ENCODE measurements at places on chromosomes 13 and 19.
A peak's percentile ranks its signal among the peaks of the same experiment; 100 is the strongest.

- DNase-seq, result no peak
These were observed 178.8 kb downstream of the KATNAL1 start for GRCh38 chr13:30128591-30128990.

GRCh38 chr13:41995946-41996345, 35.0 kb upstream of the VWA8 start:
- no peak for DNase-seq

GRCh38 chr13:21897161-21897560, 226.3 kb downstream of the FGF9 start:
- no peak for DNase-seq

DNA sequence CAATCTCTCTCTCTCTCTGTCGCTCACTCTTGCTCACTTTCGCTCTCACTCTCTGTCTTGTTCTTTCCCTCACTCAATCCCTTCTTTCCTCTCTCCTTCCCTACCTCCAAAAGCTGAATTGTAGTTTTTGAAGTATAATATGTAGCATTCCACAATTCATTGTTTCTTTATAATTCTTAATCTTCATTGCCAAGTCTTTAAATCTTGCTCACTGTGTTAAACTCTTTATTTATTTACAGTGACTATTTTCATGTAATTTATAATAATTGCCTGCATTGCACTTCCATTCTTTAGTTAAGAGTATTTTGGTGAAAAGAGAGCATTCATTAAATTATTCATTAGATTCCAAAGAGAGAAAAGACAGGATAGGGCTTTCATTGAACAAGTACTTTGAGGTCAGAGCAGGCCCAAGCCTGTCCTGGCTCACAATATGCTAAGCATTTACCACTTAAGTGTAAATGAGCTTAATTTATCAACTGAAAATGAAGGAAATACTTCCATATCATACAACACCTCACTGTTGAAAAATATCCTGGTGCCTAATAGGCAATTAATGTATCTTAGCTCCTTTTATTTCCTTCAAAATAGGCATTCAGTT, 257.4 kb upstream of the SLITRK1 start:
- no peak for DNase-seq

- DNase-seq, result no peak
These were observed 4.1 kb downstream of the ENOX1 start for GRCh38 chr13:43782686-43783085.

DNA sequence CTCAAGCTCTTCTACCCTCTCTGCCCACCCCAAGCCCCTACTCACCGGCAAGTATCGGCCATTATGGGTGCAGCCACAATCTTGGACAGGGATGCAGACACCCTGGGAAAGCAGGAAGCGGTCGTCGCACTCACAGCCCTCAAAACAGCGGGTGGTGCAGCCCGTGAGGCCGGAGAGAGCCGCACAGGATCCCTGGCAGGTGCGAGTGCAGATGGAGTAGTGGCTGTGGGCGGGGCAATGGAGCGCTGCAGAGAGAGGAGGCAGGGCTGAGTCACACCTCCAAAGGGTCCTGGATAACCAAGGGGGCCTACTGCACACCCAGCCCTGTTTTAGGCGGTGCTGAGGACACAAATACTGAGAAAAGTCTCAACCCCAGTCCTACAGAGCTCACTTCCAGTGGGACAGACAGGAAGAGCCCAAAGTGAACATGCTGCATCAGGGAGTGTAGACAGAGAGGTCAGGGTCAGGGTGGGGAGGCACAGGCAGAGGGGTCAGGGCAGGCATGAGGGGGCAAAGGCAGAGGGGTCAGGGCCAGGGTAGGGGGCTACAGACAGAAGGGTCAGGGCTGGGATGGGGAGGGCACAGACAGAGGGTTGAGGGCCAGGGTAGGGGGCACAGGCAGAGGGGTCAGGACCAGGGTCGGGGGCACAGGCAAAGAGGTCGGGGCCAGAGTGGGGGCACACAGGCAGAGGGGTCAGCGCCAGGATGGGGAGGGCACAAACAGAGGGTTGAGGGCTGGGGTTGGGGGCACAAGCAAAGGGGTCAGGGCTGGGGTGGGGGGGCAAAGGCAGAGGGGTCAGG, 24.2 kb upstream of the FBL start:
- no peak for DNase-seq

GRCh38 chr19:6499052-6499790, 2.9 kb downstream of the TUBB4A start:
- no peak for DNase-seq

DNA sequence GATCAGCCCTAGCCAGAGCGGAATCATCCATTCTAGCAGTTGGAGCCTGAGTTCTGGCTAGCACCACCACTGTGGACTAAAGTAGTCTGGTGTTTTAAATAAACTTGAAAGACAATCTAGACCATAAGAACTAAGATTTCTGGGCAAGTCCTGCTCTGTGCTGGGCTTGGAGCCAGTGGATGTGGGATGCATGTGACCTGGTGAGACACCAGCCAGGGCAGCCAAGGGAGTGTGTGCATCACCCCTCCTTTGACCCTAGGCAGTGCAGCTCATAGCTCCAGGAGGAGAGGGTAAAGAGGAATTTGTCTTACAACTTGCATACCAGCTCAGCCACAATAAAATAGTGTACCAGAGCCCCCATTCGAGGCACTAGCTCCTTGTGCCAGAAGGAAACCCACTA, 21.0 kb downstream of the ITGBL1 start:
- DNase-seq, result no peak

GRCh38 chr19:58182577-58182988, 278 bp upstream of the ZNF274 start:
- no peak for DNase-seq

- no peak for DNase-seq
These were observed 19.7 kb downstream of the RANBP3 start for GRCh38 chr19:5958074-5958850.

GRCh38 chr13:98438246-98439125, 138.4 kb downstream of the STK24 start:
- no peak for DNase-seq

- DNase-seq, result no peak
These were observed 549.6 kb downstream of the FGF9 start for GRCh38 chr13:22220151-22221135.

- peak; percentile 79 for DNase-seq
These were observed 8.7 kb downstream of the BRD4 start for GRCh38 chr19:15323496-15324235.

- DNase-seq, result no peak
These were observed 244.8 kb downstream of the NHLRC3 start for GRCh38 chr13:39283072-39283471.

- no peak for DNase-seq
These were observed 30.5 kb downstream of the SOHLH2 start for GRCh38 chr13:36183901-36184300.

DNA sequence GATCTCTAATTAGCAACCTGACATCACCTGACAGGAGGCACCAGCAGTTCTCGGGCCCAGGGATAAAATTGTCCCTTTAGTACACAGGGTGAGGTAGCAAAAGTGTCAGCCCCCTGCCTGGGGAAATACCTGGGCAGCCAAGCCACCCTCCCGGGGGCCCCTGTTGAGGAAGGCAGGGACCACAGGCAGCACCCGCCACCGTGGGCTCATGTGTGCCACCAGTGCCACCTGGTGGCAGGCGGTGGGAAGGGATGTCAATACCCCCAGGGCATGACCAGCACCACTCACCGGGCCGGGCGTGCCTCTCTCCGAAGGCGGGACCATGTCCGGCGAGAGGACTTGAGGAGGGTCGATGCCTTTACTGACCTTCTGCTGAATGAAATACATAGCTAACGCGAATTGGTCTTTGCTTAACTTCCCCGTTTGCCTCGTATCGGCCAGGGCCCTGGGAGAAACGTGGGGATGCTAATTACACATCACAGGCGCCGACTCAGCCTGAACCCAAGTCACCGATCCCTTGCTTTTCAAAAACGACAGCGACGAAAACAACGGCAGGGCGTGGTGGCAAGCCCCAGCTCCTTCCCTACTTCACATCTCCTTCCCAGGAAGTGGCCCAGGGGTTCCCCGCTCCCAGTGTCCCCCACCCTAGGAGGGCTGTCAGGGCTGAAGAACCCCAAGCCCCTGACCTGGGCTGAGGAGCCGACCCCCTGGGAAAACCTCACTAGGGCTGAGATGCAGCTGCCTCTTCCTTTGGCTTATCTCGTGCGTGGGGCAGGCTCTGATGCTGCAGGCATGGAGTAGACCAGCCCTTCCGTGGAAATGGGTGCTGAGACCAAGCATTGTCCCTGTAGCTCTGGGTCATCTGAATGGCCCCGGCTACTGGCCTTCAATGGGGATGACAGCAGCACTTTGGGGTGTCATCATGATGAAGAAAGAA, 53.8 kb downstream of the EPS15L1 start:
- DNase-seq, result peak; percentile 82

GRCh38 chr13:114282041-114282670, 755 bp downstream of the UPF3A start:
- peak; percentile 80 for DNase-seq

DNA sequence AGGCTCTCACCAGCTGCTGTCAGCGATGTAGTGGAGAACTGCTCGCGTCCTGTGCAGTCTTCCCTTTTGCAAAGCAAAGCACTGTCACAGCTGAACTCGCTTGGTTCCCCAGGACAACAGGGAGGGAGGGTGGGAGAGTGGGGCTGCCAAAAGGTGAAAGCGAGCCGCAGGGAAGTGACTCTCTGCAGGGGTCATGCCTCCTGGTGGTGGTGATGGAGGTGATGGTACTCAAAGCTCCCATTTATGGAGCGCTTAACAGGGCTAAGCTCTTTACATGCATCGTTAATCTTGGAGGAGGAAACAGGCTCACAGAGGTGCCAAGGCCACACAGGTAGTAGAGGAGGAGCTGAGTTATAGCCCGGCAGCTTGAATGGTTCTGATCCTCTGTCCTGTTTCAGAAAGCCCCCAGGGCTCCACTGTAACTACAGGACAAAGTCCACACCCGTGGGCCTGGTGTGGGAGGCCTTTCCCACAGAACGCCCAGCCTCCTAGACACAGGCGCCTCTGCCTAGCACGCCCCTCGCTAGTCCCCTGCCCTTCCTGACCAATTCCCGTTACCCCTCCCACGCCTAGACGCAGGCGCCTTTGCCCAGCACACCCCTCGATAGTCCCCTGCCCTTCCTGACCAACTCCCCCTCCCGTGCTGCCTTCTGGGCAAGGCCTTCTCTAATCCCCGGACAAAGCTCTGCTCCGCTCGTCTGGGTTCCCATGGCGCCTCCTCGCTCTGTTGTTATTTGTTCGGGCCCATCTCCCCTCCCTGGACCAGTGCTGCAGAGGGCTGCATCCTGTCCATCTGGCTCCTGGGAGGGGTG, 10.7 kb downstream of the PPP1R37 start:
- DNase-seq, result no peak

DNA sequence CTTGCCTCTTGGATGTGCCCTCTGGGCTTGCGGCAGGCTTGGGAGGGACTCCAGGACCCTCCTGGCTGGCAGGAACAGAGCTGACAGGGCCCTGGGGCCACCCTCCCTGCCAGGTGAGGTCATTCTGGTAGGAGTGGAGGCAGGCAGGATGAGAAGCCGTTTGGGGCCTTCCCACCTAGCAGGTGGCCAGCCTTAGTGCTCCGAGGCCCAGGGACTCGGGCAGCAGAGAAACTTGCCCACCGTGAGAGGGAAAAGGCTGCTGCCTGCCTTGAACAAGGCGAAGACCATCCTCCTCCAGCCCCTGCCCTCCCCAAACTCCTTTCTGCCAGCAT, 8.5 kb downstream of the RFX1 start:
- DNase-seq, result no peak

DNA sequence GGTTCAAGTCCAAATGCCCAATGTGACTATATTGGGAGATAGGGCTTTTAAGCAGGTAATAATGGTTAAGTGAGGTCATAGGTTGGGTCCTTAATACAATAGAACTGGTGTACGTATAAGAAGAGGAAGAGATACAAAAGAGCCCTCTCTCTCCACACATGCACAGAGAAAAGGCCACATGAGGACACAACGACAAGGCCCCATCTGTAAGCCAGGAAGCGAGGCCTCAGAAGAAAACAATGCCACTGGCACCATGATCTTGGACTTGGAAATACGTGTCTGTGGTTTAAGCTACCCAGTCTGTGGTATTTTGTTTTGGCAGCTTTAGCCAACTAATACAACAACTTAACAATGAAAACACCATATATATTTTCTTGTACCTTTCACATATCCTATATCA, 23.4 kb upstream of the RFC3 start:
- DNase-seq, result no peak

GRCh38 chr13:41019578-41020347, 647 bp upstream of the ELF1 start:
- no peak for DNase-seq

DNA sequence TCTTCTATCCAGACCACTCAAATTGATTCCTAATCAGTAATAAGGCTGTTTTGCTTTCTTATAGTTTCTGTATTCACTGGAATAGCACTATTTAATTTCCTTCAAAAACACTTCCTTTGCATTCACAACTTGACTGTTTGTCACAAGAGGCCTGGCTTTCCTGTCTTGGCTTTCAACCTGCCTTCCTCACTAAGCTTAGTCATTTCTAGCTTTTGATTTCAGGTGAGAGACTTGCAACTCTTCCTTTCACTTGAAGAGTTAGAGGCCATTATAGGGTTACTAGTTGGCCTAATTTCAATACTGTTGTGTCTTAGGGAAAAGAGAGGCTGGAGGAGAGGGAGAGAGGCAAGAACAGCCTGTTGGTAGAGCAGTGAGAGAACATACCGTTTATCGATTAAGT, 47.0 kb downstream of the SACS start:
- DNase-seq, result no peak

- no peak for DNase-seq
These were observed 721.6 kb upstream of the ARGLU1 start for GRCh38 chr13:107289540-107289939.

DNA sequence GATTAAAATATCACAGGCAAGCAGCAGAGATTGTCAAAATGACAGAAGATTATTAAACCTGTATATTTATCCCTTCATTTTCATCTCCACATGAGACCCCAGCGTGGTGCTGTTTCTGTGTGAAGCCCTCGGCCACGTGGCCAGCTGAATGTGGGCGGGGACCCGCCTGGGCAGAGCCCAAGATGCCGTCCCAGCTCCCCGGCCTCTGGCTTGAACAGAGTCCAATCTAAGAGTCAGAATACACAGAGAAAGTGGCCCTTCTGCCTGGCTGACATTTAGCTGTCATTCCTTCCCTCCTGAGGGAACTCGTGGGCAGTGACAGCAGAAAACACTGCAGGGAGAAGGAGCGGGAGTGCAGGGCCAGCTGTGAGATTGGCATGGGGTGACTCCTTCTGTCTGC, 34.9 kb upstream of the UQCRFS1 start:
- DNase-seq, result peak; percentile 33

GRCh38 chr19:52307275-52307674, 10.3 kb downstream of the ZNF480 start:
- no peak for DNase-seq

- no peak for DNase-seq
These were observed 118.4 kb downstream of the COG6 start for GRCh38 chr13:39773833-39774232.

GRCh38 chr13:107900775-107901174, 314.6 kb downstream of the LIG4 start:
- no peak for DNase-seq

GRCh38 chr13:112818698-112819045, 128.8 kb downstream of the ATP11A start:
- no peak for DNase-seq

Data from coronary artery (tissue), 2 donors.